ENCODE measurements at places on chromosomes 7 and 10.

DNA sequence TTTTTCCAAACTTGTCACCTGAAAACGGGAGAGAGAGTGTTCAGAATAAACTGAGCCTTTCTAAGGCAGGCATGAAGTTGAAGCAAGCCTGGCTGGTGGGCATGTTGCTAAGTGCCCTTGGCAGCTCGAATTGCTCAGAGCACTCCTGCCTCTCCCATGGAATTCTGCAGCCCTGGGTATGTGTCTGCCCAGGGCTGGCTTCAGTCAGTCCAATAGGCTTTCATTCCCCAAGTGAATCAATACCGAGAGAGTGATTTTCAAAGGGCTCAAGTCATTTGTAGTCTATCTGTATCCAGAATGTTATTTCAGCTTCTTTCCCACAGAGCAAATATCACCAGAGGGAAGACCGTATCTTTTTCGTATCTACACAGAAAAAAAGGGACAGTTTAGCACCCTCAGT, 415.5 kb upstream of the COBL start:
- no peak for DNase-seq

- DNase-seq, result no peak
These were observed 61.5 kb downstream of the ITGA8 start for GRCh38 chr10:15658069-15658702.

DNA sequence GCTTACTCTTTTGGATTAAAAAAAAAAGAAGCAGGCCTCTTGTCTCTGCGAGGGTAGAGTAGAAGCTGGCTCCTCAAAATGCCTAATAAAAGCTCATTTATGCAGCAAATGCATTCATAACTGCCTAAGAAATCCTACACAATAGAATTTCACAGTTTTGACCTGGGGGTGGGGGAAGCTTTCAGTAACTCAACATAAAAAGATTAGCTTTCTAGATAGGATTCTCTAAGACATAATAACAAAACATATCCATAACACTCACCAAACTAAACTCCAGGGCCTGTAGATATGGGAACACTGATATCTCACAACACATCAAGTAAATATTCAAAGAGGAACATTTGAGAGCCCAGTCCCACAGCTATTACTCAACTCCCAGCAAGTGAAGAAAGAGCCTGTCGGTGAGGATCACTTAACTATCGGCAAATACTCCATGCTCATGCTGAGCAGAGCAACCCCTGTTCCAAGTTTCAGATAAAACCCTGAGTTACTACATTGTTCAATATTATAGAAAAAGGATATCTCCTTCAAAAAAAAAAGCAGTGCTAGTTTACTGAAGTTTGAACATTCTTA, 88.1 kb downstream of the COBL start:
- no peak for DNase-seq

DNA sequence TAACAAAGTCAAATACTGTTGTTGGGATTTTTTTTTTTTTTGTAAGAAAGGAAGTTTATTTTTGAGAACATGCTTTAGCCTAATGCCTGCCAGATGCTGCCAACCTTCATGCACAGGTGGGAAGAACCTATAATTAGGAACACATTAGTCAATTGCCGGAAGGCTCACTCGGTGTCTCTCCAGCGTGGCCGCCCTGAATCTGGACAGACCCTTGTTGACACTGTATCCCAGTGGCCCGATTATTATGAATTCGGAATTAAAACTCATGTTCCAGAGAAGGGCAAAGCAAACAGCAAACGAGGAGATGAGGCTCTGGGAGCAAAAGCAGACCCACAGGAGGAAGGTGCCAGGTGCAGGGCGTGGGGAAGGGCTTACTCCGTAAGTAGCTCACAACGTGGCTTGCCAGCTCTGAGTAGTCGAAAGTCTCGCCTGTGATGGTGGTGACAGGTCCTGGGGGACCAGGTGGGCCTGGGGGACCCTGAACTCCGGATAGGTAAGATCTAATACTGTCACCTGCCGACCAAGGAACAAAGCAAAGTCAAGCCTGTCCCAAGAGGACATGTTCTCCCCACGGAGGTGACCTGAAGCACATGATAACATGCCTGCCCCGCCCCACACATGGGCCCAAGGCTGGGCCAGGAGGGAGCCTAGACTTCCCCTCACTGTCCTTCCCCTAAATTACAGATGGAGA, 48.3 kb downstream of the COL17A1 start:
- DNase-seq, result no peak

DNA sequence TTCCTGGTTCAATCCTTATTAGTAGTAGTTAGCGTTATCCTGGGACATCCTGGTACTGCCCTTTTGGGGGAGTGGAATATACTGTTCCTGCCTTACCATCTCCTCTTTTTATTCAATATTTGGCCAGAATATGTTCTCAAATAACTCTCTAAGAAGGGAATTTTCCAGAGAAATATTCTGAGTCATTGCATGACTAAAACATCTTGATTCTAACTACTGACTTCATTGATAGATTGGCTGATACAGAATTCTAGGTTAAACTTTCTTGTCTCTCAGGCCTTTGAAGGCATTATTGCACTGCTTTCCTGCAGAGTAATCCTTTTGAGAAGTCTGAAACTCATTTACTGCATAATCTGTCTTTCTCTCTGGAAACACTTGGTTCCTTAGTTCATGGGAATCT, 275.5 kb upstream of the DGKB start:
- no peak for DNase-seq

DNA sequence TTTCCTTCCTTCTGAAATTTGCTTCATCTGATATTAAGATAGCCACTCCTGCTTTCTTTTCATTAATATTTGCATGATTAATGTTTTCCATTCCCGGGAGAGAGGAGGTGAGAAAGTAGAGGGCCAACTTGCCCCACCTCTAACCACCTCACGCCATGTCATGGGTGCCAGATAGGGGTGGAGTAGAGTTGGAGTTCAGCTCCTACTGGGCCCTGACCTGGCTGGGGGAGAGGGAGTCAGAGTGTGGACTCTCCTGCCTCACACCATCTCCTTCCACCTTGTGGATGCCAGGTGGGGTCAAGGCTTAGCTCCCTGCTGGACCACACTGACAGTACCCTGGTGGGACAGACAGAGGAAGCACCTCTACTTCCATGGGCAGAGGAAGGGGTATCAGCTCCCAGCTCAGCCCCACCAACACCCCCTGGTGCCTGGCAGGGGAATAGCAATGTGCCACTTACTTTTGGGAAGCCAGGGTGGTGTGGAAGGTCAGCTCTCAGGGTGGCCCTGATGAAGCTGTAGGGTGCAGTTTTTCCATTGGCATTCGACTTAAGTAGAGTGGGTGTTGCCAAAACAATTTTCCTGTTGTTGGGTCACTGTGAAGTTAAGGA, 28.0 kb downstream of the CHST12 start:
- no peak for DNase-seq

DNA sequence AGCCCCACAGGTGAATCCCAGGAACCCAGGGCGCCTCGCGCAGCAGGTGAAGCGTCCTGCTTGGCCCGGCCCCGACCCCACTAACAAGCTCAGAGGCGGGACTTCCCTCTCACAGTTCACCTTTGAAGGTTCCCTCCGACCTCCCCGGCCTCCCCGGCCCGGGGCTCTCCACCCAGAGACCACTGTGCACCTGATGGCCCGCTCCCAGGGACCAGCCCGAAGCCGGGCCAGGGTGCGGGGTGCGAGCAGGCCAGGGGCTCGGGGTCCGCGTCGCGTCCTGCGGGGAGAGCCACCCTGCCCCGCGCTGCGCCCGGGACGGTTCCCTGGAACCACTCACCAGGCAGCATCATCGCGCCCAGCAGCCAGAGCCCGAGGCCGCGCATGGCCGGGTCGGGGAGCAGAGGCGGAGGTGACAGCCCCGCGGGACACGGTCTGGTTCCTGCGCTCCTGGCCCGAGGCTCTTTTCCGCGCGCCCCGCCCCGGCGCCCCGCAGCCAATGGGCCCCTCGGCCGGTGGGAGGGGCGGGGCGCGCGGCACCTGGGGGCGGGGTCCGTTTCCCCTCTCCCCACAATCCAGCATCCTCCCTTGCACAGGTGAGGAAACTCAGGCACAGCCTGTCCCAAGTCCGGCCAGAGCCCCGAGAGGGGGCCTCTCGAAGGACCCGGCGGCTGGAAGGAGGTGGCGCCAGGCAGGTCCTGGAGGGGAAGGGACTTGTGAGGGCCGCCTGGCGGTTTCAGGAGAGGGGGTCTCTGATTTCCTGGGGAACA, at the start of gene ADAM8:
TSS of gene ADAM8 (minus strand) at position 434 of the 767 bp plus-strand sequence. CDS start at position 383, 51 bp downstream.
- peak; percentile 71 for DNase-seq

GRCh38 chr10:1411451-1411850, 325.9 kb downstream of the ADARB2 start:
- no peak for DNase-seq

- no peak for DNase-seq
These were observed 211.3 kb downstream of the CXCL12 start for GRCh38 chr10:44173608-44173894.

GRCh38 chr7:81725812-81726127, 44.1 kb downstream of the HGF start:
- no peak for DNase-seq
